ENCODE measurements at places on chromosomes 6 and 20.

GRCh38 chr6:143555071-143555492 is 43.6 kb upstream of the FUCA2 start:
- no peak for DNase-seq

DNA sequence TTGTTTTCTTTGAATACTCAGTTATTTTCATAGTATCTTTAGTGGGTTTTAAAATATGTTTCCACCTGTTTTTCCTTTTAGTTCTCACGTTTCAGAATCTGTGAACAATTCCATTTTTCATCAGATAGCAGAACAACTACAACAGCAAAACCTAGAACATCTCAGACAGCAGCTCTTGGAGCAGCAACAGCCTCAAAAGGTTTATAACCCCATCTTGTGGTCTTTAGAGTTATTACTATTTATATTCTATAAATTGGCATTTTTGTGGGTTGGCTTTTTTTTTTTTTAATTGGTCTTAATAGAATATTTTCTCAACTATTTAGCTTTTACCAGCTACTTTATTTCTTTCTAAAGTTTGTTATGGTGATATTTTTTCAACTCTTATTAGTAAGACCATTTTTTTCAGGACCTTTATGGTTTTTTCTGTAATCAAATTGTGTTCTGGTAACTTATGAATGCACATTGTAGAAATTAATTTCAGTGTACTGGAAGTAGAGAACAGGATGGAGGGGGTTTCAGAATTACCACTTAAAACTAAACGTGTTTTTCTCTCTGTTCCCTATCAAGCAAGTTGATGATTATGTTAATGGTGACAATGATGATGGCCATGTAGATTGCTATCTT is 72.2 kb downstream of the SCAF8 start:
- DNase-seq: no peak

DNA sequence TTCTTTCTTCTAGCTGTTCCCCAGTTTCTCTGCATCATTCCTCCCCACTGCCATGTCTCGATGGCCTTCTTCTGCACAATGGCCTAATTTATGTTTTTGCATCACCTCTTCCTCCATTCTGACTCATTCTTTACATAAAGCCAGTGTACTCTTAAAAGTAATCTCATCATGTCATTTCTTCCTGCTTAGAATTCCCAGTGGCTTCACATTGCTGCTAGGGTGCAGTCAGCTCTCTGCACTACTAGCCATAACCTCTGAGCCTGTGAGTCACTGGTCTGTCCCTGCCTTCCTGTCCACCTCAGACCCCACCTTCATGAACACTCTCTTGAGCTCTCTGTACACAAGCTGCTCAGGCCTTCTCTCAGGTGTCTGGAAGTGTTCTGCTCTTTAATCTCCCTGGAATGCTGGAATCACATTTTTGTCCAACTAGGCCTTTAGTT is 24.1 kb upstream of the TRIM27 start:
- no peak for DNase-seq

DNA sequence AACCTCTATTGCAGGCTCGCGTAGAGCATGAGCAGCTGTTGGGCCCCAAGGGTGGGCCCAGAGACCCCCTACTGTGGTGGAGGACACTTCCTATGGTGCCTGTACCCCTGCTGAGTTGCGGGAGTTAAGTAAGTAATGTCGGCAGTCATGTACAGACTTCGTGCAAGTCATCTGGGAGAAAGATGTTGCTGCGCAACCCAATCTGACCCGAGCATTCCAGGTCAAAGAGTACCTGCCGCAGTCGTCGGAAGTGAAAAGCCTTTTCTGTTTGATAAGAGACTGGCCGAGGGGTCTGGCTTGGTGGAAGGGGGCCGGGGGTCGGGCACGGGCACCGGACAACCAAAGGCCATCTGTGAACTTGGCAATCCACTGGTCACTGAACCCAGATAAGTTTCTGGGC is 44.3 kb downstream of the OR2B6 start:
- no peak for DNase-seq

DNA sequence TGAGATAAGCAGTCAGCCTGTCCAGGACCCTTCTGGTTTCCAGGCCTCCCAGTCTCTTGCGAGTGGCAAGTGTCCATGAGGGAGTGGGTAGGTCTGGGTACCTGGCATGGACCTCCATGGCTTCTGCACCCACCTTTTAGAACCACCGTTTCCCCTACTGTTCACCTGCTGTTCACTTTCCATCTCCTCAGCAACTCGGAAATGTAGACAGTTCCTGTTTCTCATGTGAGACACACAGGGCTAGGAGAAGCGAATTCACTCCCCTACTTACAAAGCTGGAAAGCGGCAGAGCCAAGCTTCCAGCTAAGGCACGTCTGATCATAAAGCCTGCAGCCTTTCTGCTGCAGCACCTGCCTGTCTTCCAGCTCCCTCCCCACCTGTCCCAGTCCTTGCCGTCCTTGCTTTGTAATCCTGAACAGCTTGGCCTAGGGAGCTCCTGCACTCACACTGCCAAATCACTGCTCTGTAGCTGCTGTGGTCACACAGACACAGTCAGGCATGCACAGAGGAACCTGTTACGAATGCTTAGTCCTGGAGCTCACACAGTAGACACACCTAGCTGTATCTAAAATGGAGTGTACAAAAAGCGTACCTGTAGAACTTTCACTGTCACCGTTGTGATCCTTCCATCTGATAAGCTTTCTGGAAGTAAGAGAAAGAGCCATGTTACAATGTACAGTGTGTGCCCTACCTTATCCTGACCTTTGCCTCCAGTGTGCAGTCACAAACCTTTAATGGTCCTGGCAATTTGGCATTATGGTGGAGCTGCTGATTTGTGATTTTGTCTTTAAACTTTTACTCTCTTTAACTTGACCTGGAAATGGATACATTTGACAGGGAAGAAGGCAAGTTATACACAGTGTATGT is 294.1 kb downstream of the NRN1 start:
- no peak for DNase-seq

DNA sequence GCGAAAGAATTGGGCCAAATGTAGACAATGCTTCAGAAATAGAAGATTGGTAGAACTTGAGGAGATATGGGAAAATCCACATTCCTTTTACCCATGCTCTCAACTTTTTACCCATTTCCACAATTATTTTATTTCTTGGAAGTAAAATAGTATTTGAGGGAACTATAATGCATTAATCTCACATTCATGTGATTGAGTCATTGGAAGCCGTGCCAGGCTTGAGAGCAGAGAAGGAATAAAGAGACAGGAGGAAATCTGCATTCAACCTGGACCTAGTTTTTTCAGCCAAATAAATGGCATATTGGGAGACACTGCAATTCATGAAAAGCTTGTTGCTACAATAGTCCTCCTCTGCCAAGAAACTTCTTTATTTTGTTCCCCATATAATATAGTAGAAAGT is 2.8 kb upstream of the NUP153 start:
- no peak for DNase-seq

DNA sequence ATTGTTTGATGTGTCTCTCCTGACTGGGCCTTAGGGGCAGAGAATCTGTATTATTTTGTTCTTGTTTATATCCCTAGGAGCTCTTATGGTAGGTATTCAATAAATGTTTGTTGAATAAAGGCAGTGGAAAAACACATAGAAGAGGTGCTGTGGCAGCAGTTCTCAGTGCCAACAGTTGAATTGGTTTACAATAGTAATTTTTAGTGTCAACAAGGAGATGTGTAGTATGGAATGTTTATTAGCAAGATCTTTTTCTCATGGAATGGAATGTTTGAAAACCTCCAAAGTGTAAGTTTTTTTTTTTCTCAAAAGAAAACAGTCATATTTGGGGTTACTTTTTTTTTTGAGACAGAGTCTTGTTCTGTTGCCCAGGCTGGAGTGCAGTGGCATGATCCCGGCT is 28.0 kb downstream of the ASXL1 start:
- no peak for DNase-seq

DNA sequence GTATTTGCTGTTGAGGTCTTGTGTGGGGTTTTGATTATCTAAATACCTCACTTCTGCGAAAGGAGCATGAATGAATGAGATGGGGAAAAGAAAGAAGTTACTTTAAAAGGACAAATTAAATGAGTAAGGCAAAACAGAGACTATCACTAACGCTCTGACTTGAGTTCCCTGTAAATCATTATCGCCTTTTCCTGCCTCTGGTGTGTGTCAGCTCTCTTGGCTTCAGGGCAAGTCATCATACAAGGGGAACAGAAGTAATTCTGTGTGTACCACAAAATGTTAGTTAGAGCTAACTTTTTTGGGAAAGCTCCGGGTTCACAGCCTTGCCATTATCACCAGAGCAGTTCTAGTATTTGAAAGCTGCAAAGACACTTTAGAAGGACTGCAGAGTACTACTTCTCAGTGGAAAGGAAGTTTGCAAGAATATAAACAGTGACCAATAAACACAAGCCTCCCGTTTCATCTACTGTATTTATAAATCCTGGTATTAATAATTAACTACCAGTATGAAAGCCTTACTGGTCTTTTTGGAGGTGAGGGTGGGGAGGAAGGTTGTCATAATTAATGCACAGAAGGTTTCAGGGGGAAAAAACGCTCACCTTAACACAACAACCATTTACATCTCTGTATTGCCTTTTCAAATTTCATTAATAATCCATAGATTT is 1.2 kb downstream of the DZANK1 start:
- peak; percentile 38 for DNase-seq

DNA sequence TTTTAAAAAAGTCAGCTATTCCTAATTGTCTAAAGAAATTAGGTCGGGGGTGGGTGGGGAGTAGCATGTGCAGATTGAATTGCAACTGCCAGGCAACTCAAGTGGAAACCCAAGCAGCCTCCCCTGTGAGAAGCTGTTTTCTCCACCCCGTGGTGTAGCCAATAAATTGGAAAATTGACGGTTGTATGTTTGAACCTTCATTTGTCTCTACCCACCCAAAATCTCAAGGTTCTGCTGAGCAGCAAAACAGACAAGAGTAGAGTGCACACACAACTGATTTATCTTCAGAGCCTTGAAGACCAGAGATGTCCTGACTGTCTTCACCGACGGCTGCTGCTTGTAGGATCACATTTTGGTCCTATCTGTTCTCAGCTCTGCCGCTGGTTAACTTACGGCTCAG is 88.5 kb downstream of the DTD1 start:
- no peak for DNase-seq

GRCh38 chr6:15560713-15561112 is 102.1 kb downstream of the DTNBP1 start:
- no peak for DNase-seq

DNA sequence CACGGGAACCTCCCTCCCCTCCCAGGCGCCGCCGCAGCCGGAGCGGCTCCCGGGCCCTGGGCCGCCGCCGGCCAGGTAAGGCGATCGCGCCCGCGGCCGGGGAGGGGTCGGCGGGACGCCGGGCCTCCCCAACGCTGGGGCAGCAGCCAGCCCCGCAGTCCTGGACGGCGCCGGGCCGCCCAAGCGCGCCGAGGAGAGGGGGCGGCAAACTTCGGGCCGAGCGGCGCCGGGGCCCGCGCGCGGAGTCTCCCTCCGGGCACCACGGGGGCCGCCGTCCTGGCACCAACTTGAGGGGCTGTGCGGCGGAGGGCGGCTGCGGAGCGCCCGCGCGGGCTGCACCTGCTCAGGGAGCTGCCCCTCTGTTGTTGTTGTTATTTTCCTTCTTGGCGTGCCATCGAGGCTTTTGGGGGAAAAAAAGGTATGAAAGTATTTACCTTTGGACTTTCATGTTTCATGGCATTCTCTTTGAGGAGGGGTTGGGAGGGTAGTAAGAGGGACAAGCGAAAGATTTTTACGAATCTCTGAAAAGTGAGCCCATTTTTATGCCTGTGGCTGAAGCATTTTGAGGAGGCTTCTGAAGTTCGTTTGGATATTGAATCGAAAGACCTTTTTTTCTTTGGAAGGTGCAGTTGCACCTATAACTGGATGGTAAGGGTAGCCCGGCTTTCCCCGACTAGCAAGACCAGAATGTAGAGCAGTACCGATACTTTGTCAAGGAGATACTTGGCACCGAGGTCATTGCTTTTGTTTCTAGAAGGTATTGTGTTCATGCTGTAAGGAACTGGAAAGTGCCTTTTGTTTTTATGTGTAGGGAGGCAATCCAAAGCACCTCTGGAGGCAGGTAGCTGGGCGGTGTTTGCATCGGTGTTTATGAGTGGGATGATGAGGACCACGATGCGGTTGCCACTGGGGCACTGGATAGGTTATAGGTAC is at the start of gene RNF182:
Gene RNF182, plus strand, starts transcription at position 4 of the 933 bp plus-strand sequence. CDS start 52,168 bp downstream, outside the sequence.
- no peak for DNase-seq

DNA sequence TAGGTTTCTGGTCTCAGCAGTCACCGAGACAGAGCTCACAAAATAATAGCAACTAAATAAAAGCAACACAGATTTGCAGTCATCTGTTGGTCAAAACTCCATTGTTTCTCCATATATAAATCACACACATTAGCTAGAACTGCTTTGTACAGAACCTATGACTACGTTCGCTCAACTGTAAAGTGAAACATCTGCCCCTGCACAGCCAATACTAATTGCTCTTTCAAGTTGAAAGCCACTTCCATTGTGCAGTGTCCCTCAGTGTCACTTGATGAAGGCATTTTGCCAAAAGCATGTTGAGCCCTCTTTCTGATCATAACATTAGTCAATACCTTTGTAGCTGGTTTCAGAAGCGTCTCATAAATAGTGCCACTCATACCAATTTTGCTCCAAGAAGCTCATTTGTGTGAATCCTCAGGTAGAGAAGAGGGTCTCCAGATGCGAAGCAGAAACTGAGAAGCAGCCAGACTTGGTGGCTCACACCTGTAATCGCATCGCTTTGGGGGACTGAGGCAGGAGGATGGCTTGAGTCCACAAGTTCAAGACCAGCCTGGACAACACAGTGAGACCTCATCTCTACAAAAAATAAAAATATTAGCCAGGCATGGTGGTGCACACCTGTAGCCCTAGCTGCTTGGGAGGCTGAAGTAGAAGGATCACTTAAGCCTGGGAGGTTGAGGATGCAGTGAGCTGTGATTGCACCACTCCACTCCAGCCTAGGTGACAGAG is 68.9 kb downstream of the PERP start:
- DNase-seq: no peak

DNA sequence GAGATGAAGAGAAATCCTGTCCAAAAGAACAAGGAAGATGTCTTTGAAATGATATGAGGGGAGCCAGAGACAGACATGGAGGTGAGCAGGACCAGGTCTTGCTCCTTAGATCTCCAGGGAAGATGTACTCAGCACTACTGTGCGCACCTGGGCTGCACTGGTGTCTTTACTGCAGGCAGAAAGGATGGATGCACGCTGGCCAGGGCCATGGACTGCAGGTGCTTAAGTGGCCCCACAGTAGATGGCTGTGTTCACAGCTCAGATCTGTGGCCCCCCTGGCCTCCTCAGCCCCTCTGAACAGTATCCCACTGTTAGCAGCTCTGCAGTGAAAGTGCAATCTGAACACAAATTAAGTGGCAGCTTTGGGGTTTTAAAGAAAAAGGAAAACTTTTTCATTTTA is 343.0 kb downstream of the NRN1 start:
- no peak for DNase-seq

DNA sequence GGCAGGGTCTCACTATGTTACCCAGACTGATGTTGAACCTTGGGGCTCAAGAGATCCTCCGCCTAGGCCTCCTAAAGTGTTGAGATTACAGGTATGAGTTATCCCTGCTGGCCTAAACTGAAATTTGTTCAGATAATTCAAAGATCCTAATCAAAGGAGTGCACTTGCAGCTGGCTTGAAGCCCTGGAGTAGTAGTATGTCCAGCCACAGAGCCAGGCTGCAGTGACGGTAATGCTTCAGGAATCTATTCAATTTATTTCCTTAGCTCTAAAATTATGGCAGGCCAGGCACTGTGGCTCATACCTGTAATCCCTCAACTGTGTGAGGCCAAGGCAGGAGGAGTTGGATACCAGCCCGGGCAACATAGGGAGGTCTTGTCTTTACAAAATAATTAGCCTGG is 1.4 kb upstream of the DDX43 start:
- DNase-seq: no peak

Data from epithelial cell of proximal tubule (primary cell).